Camera-type eye (tissue), 1 donor: ENCODE measurements at places on chromosomes 11 and 22. TPM values are rescaled to one million over a fixed set of nuclear protein-coding genes. Genes with fewer than 3 reads are reported as not detected.

OR8B8 gene
- total RNA-seq, result not detected

BID gene
- 33.5 TPM for total RNA-seq

OR4D5 gene
- total RNA-seq, result not detected

DDT gene
- 44.5 TPM for total RNA-seq

ATM gene
- 189 TPM for total RNA-seq

CNIH2 gene
- total RNA-seq, result 8.2 TPM

INPPL1 gene
- total RNA-seq, result 68.7 TPM

THAP12 gene
- 66.6 TPM for total RNA-seq

VWCE gene
- total RNA-seq, result 2.5 TPM

INS gene
- total RNA-seq, result not detected

PKDREJ gene
- 0.05 TPM for total RNA-seq

TSSK2 gene
- not detected for total RNA-seq

VWA5A gene
- 23.7 TPM for total RNA-seq

MUC5B gene
- 5.1 TPM for total RNA-seq

TEX12 gene
- total RNA-seq, result 0.93 TPM
